ENCODE measurements at places on chromosomes 4 and X. TPM values are rescaled to one million over a fixed set of nuclear protein-coding genes. Genes with fewer than 3 reads are reported as not detected.

The NXF2B gene
- polyA plus RNA-seq = 1.9 TPM

The NWD2 gene
- 0.09 TPM for polyA plus RNA-seq

The MAGEC2 gene
- polyA plus RNA-seq = not detected

The MAGEB17 gene
- 0.14 TPM for polyA plus RNA-seq

All from right renal pelvis (tissue), 4 donors.